ENCODE measurements at places on chromosomes 2 and 18.

GRCh38 chr18:59249199-59249774 lies 24.0 kb downstream of the RAX start:
- peak; percentile 41 for DNase-seq

DNA sequence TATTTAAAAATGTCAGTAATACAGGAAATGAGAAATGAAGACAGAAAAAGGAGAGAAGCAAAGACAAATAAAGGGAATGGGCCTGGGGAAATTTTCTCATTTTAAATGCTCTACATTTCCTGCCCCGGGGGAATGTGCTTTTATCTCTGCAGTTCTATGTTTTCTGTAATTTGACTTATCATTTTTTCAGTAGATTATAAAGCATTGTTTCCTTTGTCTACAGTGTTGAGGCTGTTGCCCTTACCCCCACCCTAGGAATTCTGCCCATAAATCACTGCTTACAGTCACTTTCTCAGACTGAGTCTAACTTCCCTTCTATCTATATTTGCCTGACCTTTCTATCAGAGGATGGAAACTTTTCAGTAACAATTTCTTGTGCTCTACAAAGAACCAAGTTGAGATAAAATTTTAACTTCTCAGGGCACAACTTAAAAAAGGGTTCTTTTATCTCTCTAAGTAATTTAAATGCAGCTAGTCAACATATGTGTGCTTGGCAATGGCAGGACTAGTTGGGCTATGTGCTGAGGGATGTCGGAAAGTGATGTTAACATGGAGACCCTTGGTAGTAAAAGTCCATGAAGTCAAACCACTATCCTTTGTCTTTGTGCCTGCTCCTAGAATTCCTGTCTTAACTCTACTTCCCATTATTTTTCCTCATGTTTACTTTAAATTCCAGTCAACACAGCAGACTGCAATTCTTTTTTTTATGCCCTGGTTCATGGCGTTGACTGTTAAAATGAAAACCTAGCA lies 146.5 kb upstream of the MMADHC start:
- DNase-seq: no peak

GRCh38 chr2:220786216-220786615 lies 785.9 kb downstream of the EPHA4 start:
- no peak for DNase-seq

DNA sequence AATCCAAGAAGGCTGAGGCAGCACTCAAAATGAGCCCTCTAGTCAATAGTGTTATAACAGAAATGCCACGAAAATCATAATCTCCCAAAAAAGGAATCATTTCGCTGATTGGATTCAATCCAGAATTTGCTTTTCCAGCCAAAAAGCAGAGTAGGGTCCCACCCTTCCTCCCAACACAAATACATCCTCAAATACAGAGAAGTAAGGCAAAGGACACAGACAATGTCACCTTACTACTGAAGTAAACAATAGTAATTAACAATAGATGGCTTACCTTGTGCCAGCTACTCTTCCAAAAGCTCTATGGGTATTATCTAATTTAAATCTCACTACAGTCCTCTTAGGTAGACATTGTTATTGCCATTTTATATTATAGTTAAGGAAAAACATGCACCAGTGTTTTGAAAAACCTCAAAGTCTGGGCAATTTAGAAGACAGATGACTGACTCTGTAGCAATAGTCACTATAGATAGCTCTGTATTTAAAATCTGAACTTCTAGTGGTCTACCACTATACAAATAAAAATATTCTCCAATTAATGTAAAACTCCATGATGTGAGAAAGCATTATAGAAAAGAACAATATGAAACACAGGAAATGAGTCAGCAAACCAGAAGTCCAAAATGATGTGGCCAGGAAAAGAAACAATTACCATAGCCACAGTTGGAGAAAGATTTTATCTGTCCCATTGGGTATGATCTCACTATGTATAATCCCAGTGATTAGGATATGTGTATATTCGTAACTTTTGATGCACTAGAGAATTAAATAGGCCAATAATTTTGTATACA lies 305.0 kb upstream of the ERBB4 start:
- DNase-seq: no peak

- DNase-seq: no peak
Observed at GRCh38 chr2:527581-527980, 149.6 kb downstream of the TMEM18 start.

DNA sequence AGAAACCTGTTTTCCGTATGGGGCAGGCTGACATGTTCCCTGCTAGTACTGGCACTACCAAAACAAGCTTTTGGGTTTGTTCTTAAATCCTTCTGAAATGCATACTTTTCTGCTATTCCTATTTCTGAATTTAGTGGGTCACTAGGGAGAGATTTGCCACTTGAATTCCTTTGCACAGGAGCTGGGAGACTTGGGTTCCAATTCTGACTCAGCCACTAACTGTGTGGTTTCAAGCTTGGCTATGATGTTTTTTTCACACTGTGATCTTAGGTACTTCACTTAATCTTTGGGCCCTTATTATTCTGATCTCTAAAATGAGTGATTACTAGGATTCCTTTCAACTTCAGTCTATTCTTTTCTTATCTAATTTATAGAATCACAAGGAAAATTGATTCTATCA lies 105.5 kb downstream of the BCL11A start:
- DNase-seq: no peak

GRCh38 chr2:149278161-149278871 lies 52.1 kb upstream of the LYPD6 start:
- DNase-seq: no peak

- DNase-seq: no peak
Observed at GRCh38 chr2:21658907-21659477, 535.2 kb downstream of the TDRD15 start.

DNA sequence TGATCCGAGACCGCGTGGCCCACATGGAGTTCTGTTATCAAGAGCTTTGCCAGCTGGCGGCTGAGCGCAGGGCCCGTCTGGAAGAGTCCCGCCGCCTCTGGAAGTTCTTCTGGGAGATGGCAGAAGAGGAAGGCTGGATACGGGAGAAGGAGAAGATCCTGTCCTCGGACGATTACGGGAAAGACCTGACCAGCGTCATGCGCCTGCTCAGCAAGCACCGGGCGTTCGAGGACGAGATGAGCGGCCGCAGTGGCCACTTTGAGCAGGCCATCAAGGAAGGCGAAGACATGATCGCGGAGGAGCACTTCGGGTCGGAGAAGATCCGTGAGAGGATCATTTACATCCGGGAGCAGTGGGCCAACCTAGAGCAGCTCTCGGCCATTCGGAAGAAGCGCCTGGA lies 94.5 kb upstream of the EML6 start:
- DNase-seq: no peak

DNA sequence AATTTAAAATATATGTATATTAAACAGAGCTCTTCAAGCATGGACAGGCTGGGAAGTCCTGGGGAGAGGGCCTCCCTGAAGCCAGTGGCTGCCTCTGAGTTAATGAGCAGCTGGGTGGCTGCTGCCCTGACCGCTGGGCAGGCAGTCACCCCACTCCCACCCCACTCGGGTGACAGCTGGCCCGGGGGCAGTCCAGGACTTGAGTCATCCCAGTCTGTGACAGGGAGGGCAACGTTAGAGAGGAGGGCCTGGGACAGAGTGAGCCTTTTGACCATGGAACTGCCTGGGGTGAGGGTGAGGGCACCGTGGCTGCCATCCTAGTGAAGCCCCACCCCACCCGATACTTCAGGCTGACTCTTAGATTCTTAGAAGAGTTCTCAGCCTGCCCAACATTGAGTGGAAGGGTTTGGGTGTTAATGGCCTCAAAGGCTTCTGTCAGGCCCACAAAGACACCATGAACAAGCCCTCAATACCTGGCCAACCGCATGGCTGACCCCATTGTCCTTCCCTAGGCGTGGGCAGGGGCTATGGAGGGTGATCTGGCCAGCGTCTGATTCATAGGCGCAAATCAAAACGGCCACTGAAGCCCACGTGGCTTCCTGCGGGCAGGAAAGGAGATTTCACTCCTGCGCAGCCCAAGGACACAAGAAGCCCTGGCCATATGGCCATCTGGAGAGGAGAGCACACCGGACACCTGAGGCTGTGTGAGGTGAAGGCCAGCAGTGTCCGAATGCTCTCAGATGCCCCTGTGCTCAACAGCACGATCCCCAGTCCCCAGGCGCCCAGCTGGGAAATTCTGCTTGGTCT lies 47.5 kb downstream of the MRPS5 start:
- DNase-seq: no peak

- no peak for DNase-seq
Observed at GRCh38 chr2:38173683-38174082, 97.7 kb upstream of the CYP1B1 start.

DNA sequence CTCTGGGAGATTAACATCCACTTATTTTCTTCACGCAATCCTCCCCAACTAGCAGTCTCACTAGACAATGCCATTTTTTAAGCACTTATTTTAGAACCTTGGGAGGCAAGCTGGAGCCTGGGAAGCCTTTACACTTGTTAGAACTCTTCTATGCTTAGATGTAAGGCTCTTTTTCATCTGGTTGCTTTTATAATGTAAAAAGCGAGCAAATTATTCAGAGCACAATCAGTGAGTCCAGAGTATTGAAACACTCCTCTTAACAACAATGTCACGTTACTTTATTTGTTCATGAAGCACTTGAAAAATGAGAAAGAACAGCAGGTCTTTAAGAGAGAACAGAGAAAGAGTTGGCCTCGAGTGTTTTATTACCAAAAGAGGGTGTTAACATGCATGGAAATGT lies 84.1 kb upstream of the SLC8A1 start:
- no peak for DNase-seq

DNA sequence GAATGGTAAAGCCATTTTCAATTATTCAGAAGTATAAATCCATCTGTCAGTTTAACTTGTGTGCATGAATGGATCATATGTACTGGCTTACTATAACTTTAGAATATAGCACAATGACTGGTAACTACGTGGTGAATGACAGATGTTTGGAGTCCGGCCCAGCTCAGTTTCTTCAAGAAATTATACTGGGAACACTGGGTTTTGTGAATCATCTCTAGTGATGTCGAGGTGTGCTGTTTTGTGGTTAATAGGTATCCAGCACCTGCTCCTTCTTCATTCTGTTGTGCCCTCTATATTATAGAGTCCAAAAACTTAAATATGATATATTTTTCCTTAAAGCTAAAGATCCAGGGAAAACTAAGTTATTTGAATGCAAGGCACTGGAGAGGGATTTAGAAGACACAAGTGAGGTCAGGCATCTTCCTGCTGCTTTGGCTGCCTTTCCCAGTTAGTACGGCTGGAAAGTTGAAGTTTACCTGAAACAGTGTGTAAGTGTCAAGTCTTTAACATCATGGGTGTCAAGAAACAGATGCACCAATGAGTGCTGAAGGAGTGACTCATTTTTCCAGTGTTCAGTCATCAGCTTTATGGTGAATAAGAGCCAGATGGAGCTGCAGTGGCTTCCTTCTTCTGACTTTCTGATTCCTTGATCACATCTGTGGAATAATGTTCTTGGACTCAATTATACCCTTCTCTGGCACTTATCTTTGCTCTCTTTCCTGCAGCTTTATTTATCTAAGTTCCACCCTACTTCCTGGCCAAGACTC lies 1079.5 kb upstream of the CELF4 start:
- DNase-seq: no peak

DNA sequence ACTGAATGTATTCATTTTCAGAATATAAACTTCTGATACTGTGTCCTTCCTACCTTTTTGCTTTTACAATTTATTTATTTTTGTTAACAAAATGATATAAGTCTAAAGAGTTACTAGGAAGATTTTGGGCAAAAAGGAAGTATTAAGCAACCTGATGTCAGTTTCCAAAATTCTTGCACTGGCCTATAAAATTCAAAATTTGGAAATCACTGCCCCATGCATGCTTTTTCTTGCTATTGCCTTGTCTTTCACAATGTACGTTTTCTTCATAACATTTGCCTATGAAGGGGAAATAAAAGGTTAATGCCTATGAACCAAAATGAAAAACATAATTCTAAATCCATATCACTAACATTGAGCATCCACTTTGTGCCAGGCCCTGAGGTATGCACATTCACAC lies 40.1 kb upstream of the EHBP1 start:
- DNase-seq: no peak
